ENCODE measurements at places on chromosomes 16 and 17.

GRCh38 chr17:16877099-16877498, 94.8 kb downstream of the TNFRSF13B start:
- no peak for DNase-seq
- no peaks in the 10 kb centered on the region for H3K27me3 ChIP-seq
- H3K27ac ChIP-seq = no peak overlapping the region
- H3K4me1 ChIP-seq = no peaks in the 10 kb centered on the region

GRCh38 chr17:38556239-38556638, 49.5 kb downstream of the SRCIN1 start:
- peaks cover 12% of the 10 kb centered on the region for H3K27me3 ChIP-seq
- DNase-seq = no peak
- H3K4me1 ChIP-seq = peaks cover 7% of the 10 kb centered on the region
- no peak overlapping the region for H3K27ac ChIP-seq
- H3K4me3 ChIP-seq = no peak overlapping the region

DNA sequence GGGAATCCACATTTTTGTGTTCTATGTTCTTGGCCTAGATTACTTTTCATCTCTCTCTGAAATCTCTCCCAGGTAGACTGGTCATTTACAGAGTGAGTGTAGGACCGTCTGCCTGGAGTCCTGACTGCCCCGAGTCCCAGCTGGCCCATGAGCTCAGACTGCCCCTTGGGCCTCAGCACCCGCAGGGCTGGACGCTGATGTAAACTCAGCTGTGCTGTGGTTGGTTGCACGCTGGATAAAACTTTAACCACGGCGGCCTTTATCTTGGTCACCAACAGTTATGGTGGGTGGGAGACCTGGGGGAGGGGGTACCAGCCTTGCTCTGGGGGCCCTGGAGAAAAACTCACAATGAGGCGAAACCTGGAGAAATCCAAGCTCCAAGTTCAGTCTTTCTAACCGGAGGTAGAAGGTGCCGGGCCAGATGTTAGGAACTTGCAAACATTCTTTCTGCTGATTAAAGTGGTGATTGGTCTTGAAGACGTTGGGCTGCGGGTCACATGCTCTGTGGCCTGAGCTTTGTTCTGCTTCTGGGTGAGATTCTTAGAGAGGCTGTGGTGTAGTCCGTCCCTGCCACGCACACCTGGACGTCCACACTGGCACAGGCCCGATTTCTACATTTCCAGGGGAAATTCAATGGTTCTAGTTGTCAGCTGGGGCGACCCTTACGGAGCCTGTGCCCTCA, 6.9 kb downstream of the METRNL start:
- peaks cover 5% of the 10 kb centered on the region for H3K4me1 ChIP-seq
- no peak for DNase-seq
- no peak overlapping the region for H3K27ac ChIP-seq
- no peaks in the 10 kb centered on the region for H3K36me3 ChIP-seq
- H3K4me3 ChIP-seq = no peak overlapping the region

GRCh38 chr16:52499060-52499440, 47.9 kb downstream of the TOX3 start:
- no peaks in the 10 kb centered on the region for H3K4me1 ChIP-seq
- no peak overlapping the region for H3K27ac ChIP-seq
- DNase-seq = no peak
- no peak overlapping the region for H3K4me3 ChIP-seq

DNA sequence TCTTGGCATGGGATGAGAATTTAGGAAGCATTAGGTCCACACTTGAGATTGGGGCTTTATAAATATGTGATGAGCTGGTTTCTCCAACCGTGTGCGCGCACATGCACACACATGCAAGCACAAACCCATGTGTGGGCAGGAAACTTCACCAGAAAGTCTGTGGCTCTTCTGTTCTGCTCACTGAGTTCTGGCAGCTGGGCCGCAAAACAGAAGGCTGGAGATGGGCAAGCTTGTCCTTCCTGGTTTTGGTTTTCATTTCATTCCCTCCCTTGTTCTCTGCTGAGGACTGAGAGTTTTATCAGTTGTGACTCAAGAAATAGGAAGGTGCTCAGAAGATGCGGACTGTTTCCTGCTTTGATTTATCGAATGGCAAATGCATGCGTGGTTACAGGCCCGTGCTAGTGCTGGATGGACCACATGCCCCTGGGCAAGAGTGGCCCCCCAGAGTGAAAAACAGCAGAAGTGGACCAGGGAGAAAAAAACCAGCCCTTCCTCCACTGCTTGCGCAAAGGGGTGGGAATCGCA, 14.1 kb downstream of the MAP3K14 start:
- H3K4me3 ChIP-seq = no peak overlapping the region
- no peaks in the 10 kb centered on the region for H3K4me1 ChIP-seq
- no peaks in the 10 kb centered on the region for H3K36me3 ChIP-seq

GRCh38 chr16:81632392-81633146, 146.5 kb upstream of the PLCG2 start:
- no peak overlapping the region for H3K4me3 ChIP-seq
- H3K36me3 ChIP-seq = no peaks in the 10 kb centered on the region
- no peak overlapping the region for H3K27ac ChIP-seq

DNA sequence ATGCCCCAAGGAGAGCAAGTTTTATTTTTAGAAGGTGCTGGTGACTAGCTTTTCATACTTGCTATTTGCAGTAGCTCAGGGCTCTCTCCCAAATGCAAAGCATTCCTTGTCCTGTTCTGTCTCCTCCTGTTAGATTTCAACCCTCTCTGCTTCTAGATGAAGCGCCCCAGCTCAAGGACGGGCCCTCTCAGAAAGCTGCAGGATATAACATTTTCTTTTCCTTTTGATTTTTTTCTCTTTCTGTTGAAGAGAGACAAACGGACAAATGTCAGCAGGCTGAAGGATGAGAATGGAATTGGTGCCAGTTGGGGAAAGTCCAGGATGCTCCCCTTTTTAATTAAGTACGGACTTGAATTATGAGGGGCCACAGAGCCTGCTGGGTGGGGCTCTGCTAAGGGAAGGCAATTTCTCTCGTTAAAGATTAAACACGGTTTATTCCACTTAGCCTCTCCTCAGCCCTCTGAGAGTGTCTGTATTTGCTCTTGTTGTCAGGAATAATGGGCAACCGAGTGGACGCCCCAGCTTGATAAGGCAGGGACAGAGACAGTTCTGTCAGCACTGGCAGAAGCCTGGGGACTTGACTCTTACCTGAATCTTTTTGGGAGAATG, 6.2 kb upstream of the ETV4 start:
- H3K27me3 ChIP-seq = no peaks in the 10 kb centered on the region
- no peak overlapping the region for H3K4me3 ChIP-seq
- no peak for DNase-seq
- no peak overlapping the region for H3K27ac ChIP-seq

DNA sequence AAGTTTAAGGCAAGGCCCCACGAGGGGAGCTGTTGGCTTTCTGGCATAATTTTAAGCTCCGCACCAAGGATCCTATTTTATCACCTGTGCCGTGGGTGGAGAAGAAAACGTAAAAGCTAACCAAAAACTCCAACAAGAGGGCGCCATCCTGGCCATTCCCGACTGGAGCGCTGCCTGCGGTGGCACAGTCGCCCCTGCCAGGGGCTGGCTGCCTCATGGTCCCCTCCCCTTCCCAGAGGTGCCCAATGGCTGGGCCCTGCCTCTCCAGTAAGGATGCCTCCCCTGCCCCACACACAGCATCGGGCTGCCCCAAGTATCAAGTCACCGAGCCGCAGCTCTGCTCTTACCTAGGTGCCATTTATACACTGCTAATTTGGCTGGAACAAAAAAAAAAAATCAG, 36.3 kb downstream of the ZDHHC7 start:
- H3K36me3 ChIP-seq = peaks cover 12% of the 10 kb centered on the region
- H3K27me3 ChIP-seq = no peaks in the 10 kb centered on the region
- no peak overlapping the region for H3K27ac ChIP-seq
- no peak for DNase-seq

DNA sequence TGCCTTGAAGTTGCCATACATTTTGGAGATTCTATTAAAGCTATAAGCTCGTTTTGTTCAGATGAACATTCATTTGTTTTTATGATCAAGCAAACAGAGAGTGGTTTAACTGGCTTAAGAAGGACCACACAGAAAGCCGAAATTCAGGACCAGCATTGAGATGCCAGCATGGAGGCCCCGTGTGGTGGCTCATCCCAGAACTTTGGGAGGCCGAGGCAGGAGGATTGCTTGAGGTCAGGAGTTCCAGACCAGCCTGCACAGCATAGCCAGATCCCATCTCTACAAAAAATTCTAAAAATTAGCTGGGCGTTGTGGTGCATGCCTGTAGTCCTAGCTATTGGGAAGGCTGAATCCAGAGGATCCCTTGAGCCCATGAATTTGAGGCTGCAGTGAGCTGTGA, 45.9 kb upstream of the KIFC3 start:
- DNase-seq = no peak
- H3K27me3 ChIP-seq = no peaks in the 10 kb centered on the region
- H3K27ac ChIP-seq = no peak overlapping the region
- no peaks in the 10 kb centered on the region for H3K36me3 ChIP-seq
- H3K4me3 ChIP-seq = no peak overlapping the region
- peaks cover 13% of the 10 kb centered on the region for H3K4me1 ChIP-seq

GRCh38 chr17:67021196-67021595, 23.2 kb upstream of the CACNG1 start:
- H3K4me1 ChIP-seq = no peaks in the 10 kb centered on the region
- no peaks in the 10 kb centered on the region for H3K36me3 ChIP-seq
- H3K27me3 ChIP-seq = no peaks in the 10 kb centered on the region
- no peak overlapping the region for H3K27ac ChIP-seq
- H3K4me3 ChIP-seq = no peak overlapping the region

DNA sequence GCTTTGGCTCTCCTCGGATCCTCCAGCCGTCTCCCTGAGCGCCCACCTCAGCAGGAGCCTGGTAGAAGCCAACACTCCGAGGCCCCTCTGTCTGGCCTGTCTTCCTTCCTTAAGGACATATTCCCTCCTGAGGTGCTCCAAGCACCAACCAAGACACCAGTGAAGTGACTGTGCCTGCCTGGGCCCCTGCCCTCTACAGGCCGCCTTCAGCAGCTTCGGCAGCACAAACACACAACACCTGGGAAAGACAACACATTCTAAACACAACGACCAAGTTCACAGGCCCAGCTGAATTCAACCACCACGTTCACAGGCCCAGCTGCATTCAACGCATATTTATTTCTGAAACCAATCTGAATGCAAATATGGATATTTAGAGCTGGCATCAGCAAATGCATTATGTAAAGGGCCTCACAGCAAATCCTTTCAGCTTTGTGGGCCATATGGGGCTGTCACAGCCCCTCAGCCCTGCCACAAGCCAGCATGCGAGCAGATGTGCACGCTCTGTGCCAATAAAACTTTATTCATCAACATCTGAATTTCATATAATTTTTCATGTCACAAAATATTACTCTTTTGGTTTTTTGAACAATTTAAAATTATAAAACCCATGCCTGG, 12.2 kb downstream of the GALNS start:
- H3K4me1 ChIP-seq = no peaks in the 10 kb centered on the region
- no peak overlapping the region for H3K27ac ChIP-seq
- no peaks in the 10 kb centered on the region for H3K36me3 ChIP-seq

DNA sequence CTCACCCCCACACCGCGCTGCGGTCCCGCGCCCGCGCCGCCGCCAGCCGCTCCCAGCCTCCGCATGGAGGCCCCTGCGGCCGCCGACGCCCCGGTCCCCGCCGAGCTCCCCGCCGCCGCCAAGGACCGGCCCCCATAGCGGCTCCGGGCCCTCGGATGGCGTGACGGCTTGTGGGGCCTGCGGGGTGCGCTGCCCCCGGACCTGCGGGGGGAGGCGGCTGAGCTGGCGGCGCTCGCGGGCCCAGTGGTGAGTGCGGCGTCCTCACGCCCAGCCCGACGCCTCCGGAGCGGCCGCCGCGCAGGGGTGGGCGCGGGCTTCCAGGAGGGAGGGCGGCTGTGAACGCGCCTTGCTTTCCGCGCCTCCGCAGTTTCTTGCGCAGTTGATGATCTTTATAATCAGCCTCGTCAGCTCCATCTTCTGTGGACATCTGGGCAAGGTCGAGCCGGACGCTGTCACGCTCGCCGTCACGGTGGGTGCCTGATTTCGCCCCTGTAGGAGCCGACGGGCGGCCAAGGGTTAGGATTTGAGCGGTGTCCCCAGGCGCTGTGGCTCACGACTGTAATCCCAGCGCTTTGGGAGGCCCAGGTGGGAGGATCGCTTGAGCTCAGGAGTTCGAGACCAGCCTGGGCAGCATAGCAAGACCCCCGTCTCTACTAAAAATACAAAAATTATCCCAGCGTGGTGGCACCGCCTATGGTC, 46.4 kb downstream of the SLC47A1 start:
- H3K27me3 ChIP-seq = no peaks in the 10 kb centered on the region
- H3K27ac ChIP-seq = no peak overlapping the region
- peak overlapping the region; percentile 22 for H3K4me3 ChIP-seq

GRCh38 chr16:47519546-47519945, 58.4 kb downstream of the PHKB start:
- no peaks in the 10 kb centered on the region for H3K36me3 ChIP-seq
- no peaks in the 10 kb centered on the region for H3K27me3 ChIP-seq
- H3K4me1 ChIP-seq = peaks cover 1% of the 10 kb centered on the region

GRCh38 chr17:9968881-9969280, 63.8 kb upstream of the RCVRN start:
- H3K27ac ChIP-seq = no peak overlapping the region
- H3K4me1 ChIP-seq = peaks cover 2% of the 10 kb centered on the region
- H3K27me3 ChIP-seq = no peaks in the 10 kb centered on the region
- peak; percentile 54 for DNase-seq
- no peak overlapping the region for H3K4me3 ChIP-seq

GRCh38 chr17:4173781-4174180, 30.8 kb downstream of the CYB5D2 start:
- H3K27ac ChIP-seq = no peak overlapping the region
- no peaks in the 10 kb centered on the region for H3K4me1 ChIP-seq
- no peak overlapping the region for H3K4me3 ChIP-seq
- DNase-seq = no peak
- H3K27me3 ChIP-seq = no peaks in the 10 kb centered on the region

DNA sequence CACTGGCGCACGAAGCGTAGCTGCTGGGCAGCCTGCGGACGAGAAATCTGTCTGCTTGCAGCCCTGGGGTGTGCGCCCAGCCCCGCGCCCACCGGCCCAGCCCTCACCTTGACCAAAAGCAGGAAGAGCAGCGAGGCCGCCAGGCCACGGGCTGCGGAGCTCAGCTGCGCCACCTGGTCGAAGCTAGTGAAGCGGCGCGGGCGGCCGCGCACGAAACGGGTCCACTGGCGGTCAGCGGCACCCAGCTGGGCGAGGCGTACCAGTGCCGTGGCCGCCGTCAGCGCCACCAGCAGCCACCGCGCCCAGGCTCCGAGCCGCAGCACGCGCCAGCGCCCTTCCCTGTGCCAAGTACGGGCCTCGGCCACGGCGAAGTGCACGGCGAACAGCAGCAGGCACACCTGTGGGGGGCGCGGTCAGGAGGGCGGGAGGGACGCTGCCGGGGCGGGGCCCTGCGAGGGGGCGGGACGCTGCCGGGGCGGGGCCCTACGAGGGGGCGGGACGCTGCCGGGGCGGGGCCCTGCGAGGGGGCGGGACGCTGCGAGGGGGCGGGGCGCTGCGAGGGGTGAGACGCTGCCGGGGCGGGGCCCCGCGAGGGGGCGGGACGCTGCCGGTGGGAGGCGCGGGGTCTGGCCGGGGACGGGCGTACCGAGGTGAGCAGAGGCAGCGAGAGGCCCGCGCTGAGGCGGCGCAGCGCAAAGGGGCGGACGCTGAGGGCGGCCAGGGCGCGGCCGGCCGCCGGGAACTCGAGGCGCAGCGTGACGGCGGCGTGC, 43.2 kb downstream of the TSC2 start:
- H3K27ac ChIP-seq = peak overlapping the region; percentile 8
- H3K27me3 ChIP-seq = no peaks in the 10 kb centered on the region
- peaks cover 2% of the 10 kb centered on the region for H3K36me3 ChIP-seq
- H3K4me3 ChIP-seq = peak overlapping the region; percentile 7
- H3K4me1 ChIP-seq = peaks cover 1% of the 10 kb centered on the region
- DNase-seq = peak; percentile 88

All from mesendoderm (in vitro differentiated cells).